ENCODE measurements at places on chromosomes 3 and 15.
A peak's percentile ranks its signal among the peaks of the same experiment; 100 is the strongest.

GRCh38 chr3:27568393-27568792 is 84.2 kb upstream of the SLC4A7 start:
- H3K27me3 ChIP-seq, result no peaks in the 10 kb centered on the region
- DNase-seq, result no peak
- no peak overlapping the region for H3K4me3 ChIP-seq

DNA sequence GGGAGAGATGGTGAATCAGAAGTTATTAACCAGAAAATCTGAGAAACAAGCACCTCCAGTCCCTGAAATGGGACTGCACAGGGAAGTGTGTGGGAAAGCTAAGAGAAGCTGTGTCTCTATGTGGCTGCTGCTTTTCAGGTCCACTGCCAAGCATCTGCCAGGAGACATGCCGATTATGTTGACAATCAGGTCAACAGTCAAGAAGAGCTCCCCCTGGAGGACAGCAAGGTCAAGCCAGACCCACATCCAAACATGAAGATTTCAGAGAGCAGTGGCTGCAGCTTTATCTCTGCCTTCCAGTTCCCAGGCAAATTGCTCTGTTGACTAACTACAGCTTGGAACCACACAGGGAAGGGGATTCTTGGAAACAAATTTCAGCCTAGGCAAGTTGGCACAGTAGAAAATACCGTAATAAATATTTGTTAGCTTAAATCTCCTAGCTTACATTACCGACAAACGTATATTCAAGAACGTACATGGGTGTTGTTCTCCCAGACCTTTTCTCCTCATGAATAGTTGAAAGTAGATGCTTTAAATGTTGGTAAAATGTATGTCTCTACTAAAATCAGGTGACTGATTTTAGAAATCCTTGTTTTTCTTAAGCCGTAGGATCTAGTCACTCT is 394.5 kb upstream of the RARB start:
- no peak overlapping the region for H3K27ac ChIP-seq
- no peaks in the 10 kb centered on the region for H3K4me1 ChIP-seq
- H3K36me3 ChIP-seq, result no peaks in the 10 kb centered on the region
- no peaks in the 10 kb centered on the region for H3K27me3 ChIP-seq
- DNase-seq, result peak; percentile 4

DNA sequence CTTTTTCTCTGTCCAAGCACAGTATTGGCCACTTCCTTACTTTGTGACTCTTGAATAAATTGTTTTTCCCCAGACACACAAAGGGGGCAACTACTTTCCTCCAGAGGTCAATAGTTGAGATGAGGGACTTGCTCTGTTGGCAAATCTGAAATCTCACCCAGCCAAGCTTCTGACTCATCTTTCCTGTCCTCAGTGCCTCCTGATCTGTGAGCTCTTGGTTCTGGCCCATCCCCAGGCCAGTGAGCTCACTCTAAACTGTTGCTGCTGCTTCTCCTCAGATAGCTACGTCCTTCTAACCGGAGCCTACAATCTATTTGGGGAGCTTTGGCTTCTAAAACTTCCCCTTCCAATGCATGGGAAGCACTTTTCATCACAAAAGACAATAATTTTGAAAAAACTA is 50.0 kb upstream of the NMD3 start:
- H3K27ac ChIP-seq, result no peak overlapping the region
- no peaks in the 10 kb centered on the region for H3K36me3 ChIP-seq
- H3K4me1 ChIP-seq, result no peaks in the 10 kb centered on the region
- DNase-seq, result no peak
- no peak overlapping the region for H3K4me3 ChIP-seq

- H3K4me1 ChIP-seq, result peaks cover 5% of the 10 kb centered on the region
- no peak overlapping the region for H3K27ac ChIP-seq
- H3K4me3 ChIP-seq, result no peak overlapping the region
- H3K27me3 ChIP-seq, result peaks cover 7% of the 10 kb centered on the region
- peaks cover 3% of the 10 kb centered on the region for H3K36me3 ChIP-seq
- DNase-seq, result no peak
Observed at GRCh38 chr3:67362686-67363085, 291.7 kb downstream of the SUCLG2 start.

GRCh38 chr3:46716461-46717441 is 918 bp downstream of the PRSS50 start:
- no peaks in the 10 kb centered on the region for H3K36me3 ChIP-seq
- no peak overlapping the region for H3K27ac ChIP-seq
- no peak overlapping the region for H3K4me3 ChIP-seq

- H3K27me3 ChIP-seq, result no peaks in the 10 kb centered on the region
- H3K27ac ChIP-seq, result no peak overlapping the region
- no peaks in the 10 kb centered on the region for H3K36me3 ChIP-seq
- no peak for DNase-seq
Observed at GRCh38 chr3:35492841-35493240, 146.5 kb upstream of the ARPP21 start.

DNA sequence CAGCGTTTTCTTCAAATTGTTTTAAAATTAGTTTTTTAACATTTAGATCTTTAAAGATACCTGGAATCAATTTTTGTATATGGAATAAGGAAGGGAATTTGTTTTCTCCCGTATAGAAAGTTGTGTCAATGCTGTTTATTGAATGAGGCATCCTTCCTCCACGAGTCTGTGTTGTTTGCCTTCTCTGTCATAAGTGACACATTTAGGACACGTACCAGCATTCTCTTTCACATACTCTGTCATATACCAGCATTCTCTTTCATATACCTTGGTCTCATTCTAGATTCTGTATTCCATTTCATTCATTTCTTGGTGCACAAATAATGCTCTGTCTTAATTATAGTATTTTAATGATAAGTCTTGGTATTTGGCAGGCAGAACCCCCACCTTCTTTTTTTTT is 10.3 kb downstream of the ATP11B start:
- H3K36me3 ChIP-seq, result peaks cover 7% of the 10 kb centered on the region
- no peak overlapping the region for H3K4me3 ChIP-seq
- H3K27ac ChIP-seq, result no peak overlapping the region

GRCh38 chr15:37618353-37618752 is 316.1 kb upstream of the TMCO5A start:
- DNase-seq, result no peak
- no peak overlapping the region for H3K4me3 ChIP-seq
- no peaks in the 10 kb centered on the region for H3K36me3 ChIP-seq
- H3K27ac ChIP-seq, result no peak overlapping the region
- H3K27me3 ChIP-seq, result no peaks in the 10 kb centered on the region

- H3K4me3 ChIP-seq, result peak overlapping the region; percentile 8
- peak overlapping the region; percentile 52 for H3K27ac ChIP-seq
- DNase-seq, result no peak
- H3K27me3 ChIP-seq, result peaks cover 34% of the 10 kb centered on the region
- no peaks in the 10 kb centered on the region for H3K4me1 ChIP-seq
- peaks cover 4% of the 10 kb centered on the region for H3K36me3 ChIP-seq
Observed at GRCh38 chr15:29822684-29823459, 604 bp upstream of the TJP1 start.
